Putamen (tissue), 1 donor: ENCODE measurements at places on chromosomes 5 and 9.

DNA sequence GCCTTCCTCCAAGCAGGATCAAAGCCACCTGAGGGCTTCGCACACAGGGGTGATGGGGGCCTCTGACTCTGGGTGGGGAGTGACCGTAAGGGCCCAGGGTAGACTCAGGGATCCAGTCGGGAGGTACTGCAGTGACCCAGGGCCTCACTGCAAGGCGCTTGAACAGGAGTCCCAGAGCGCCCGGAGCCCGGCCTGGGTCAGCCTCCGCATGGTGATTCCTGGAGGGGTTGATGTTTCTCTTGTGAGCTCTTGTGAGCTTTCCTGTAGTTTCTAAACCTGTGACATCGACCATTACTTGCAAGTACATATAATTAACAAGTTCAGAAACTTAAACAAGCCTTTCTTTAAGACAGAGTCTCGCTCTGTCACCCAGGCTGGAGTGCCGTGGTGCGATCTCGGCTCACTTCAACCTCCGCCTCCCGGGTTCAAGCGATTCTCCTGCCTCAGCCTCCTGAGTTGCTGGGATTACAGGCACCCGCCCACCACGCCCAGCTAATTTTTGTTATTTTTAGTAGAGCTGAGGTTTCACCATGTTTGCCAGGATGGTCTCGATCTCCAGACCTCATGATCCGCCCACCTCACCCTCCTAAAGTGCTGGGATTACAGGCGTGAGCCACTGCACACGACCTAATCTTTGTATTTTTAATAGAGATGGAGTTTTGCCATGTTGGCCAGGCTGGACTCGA lies 19.8 kb downstream of the PTGES start:
- no peak for DNase-seq

DNA sequence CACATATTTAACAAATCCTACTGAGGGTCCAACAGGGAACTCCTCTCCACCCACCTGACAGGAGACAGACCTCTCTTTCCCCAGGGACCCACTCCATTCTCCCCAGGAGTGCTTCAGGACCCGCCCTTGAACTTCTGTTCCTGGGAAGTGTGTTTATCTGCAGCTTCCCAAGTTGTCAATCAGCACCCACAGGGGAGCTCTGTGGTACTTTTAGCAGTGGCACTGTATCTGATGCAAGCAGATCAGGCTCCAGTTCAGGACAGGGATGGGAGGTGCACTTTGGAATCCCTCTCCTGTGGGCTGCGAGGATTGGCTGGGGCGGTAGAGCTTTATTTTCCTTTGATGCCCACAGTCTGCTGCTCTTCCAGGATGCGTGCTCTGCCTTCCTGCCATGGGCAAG lies 8.7 kb downstream of the GALNT10 start:
- DNase-seq, result peak; percentile 34

DNA sequence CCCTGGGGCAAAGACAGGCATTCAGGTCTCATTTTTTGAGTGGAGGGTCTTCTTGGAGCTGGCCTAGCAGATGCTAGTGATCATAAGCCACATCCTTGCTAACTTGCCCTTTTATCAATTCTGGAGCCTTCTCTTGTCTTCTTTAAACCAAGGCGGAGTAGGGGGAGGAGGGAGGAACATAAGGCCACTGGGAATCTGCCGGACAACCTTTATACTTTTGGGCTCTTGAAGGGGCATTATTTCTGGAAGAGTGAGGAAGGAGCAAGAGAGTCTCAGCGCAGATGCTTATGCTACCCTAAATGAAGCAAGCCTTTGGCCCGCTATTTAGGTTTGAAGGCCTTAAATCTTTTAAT lies 2.0 kb downstream of the TMEFF1 start:
- no peak for DNase-seq

DNA sequence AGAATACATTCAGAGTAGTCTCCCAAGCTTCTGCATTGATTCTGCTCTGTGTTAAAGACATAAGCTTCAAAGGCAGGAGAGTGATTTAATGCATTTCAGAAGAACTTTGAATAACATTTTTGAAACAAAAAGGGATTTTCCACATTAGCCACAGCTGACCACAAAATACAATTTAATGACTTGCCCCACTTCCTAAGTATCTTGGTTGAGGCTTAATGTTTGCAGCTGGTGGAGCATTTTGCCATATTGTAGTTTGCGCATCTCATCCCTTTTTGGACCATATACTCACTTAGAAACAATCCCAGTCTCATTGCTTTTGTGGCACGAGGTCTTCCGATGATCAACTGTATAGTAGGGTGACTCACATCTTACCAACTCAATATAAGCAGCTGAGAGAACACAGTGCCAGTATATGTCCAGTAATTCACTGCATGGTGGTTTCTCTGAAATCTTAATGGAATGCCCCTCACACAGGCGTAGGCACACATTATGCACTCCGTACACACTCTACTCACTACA lies 455.8 kb upstream of the PTGER4 start:
- no peak for DNase-seq

DNA sequence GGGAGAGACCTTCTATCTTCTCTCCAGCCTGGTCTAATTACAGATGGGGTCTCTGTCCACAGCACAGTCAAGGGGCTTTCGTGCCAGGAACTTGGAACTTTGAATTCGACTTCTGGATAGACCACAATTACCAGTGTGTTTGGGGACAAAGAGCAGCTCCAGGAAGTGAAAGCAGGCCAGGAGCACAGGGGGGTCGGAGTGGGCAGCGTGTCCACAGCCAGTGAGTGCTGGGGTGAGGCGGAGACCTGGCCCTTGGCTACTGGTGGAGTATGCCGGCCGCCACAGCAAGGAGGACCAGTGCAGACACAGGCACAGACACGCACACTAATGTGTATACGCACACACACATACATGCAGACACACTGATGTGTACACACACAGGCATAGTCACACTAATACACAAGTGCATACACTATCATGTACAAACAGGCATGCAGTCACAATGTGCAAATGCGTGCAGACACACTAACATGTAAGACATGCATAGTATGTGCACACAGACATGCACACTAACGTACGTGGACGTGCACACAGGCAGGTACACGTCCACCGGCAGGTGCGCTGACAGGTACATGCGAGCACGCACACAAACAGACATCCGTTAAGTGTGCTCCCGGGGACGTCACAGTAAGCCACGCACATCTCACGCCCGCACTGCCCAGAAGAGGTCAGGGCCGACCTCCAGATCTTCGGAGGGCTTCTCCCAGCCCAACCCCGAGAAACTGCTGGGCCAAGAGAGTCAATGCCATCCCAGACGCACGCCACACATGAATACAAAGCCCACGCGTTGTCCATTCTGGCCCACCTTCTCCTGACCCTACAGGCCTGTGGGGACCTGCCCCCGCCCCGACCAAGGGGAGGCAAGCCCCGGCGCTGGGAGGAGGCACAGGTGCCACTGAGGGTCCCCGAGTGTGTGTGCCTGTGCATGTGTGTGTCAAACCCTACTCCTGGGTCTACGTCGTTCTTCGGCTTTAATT lies 46.5 kb downstream of the NKD2 start:
- no peak for DNase-seq
